SJSA1 (cell line): ENCODE measurements at places on chromosomes 4 and X. TPM values are rescaled to one million over a fixed set of nuclear protein-coding genes. Genes with fewer than 3 reads are reported as not detected.

DNA sequence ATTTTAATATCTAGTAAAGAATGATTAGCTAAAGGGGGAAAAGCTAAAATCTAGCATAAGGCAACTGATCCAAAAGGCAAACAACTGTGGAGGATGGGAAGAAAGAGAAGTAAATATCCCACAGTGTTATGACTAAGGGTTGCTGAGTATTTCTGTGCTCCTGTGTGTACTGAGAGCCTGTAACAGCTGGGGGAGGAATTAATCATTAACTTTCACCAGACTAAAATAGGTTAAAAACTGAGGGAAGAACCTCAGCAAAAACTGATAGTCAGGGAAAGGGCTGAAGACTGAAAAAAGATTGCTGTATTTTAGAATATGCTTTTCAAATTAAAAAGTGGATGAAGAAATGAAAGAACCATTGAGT, 365.9 kb downstream of the CXXC4 start:
- no peak for DNase-seq

DNA sequence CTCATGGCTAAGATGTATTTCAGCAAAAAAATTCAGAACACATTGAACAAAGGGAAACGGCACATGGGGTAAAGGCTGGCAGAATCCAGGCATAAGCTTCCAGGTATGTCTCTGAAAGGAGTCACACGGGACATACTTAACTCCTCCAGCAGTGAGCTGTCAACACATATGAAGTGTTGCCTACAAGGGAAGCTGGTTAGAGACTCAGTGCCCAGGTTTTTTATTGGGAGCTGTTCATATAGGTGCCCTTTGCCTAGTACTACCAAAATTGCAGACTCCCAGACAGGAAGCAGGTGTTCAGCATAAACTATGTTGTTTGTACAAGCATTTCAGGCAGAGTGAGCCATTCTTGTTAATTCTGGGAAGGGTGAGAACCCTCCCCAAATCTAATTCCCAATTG, 77.4 kb upstream of the PUDP start:
- no peak for DNase-seq

Gene SMAD1
- 13.4 and 16.7 TPM in 2 replicates for total RNA-seq

Gene CASP6
- 28.4 and 47.9 TPM in 2 replicates for total RNA-seq

DNA sequence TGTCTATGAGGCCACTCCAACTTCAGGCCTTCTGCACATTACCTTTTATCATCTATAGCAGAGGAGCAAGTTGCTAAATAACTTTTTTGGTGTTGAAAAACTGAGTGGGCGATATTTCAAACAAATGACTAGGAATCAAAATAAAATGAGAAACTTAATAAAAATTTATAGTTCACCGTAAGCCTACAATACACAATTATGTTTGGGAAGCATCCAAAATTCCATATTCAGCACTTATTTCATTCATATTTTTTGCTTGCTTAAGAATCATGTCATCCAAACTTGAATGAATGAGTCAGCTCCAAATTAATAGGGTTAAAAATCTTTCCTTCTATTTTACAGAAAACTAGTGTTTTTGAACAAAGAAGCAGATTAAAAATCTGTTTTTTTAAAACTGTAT, 119.1 kb downstream of the SH3RF1 start:
- no peak for DNase-seq

Gene GLRB
- 13.3 and 13.5 TPM in 2 replicates for total RNA-seq

Gene NAP1L3
- 1.7 and 3.0 TPM in 2 replicates for total RNA-seq

DNA sequence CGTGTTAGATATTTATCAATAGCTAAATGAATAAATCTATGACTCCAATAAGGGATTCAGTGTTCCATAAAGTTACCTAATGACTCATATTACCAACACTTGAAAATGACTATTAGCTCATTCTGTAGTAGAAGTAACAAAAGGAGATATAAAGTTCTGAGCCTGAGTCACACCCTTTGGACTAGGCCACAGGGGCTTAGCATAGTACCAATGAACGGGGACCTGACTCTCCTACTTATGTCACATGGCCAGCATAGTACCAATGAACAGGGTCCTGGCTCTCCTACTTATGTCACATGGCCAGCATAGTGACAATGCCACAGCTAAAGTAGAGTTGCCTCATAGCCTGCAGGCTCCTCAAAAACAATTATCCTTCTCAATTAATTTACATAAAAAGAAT, 43.7 kb downstream of the MAGEB16 start:
- DNase-seq: no peak

DNA sequence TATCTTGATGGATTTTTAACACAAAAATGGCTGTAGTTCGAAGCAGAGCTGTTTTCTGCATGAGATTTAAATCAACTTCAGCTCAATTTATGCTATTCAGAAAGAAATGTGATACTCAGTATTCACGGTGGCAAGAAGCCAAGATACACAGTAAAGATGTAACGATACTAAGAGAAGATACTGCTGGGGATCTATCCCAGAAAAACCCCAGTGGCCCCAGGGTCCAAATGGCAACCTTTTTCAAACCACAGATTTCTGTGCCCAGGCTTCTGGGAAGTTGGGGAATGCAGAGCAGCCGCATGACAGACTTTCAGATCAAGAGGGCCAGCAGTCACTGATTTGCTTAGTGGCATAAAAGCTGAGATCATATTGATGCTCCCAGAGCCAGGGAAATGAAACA, 353.9 kb downstream of the AFF2 start:
- DNase-seq: no peak

- no peak for DNase-seq
These were observed 72.0 kb downstream of the EVC start for GRCh38 chr4:5782829-5783476.

Gene ZAR1
- not detected in 2 replicates for total RNA-seq

Gene F8A2
- total RNA-seq: not detected in 2 replicates

DNA sequence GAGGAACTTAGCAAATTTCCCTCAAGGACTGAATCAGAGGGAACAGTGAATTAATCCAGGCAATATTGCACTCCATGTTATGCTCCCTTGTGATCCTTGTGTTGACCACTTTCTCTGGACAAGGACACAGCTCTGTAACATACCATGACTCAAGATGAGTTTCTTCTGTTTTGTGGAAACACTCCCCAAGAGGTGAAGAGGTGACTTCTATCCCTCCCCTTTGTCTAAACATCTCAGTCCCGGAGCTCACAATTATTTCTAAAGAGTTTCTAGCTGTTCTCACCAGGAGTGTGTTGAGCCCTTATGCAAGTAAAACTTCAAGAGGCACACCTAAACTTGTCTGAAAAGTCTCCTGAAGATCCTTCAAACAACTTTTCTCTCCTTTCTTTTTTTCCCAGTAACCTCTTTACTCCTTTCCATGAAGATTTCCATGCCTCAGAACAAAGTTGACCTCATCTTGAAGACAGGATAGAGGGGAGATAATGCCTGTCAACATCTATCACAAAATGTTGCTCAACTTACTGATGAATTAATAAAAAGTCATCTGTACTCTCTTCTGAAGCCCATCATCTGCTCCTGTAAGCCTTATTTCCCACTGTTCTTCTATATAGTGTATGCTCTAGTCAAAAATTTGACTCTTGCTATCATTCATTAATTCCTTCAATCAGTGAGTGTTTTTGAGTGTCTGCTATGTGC, 429.1 kb downstream of the SPRY1 start:
- DNase-seq: no peak

GRCh38 chrX:15143825-15144121, 126.1 kb downstream of the ASB9 start:
- no peak for DNase-seq
